ENCODE measurements at places on chromosomes 7 and 10.

DNA sequence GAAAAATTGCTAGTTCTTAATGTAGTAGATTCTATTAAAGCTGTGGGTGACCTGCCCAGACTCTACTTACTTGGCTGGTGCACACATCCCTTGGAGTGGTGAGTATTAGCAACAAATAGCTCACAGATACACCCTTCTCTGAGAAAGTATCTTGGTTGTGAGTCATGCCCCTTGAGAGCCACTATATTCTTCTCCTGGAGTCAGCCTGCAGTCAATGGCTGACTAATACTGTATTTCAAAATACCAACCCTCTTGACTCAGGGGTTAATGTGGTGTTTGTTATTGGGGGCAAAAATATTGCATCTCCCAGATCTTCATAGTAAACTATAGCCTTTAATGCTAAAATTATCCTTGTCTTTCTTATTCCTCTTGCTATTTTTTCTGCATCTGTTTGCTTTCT lies 354.9 kb downstream of the BMPER start:
- DNase-seq, result peak; percentile 61

DNA sequence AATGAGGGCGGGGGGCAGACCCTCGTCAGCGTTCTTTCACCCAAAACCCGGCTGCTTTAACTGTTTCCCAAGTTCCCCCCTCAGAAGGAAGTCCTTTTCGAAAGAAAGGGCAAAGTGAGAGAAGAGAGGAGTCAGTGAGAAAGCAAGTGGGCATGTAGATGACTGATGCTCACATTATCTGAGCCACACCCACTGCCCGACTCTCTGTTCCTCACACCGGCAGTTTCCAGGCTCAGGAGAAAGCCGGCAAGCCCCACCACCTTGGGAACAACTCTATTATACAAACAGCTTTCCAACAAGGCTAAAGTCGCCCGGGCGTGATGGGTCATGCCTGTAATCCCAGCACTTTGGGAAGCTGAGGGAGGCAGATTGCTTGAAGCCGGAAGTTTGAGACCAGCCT lies 23.1 kb downstream of the RCC1L start:
- no peak for DNase-seq

DNA sequence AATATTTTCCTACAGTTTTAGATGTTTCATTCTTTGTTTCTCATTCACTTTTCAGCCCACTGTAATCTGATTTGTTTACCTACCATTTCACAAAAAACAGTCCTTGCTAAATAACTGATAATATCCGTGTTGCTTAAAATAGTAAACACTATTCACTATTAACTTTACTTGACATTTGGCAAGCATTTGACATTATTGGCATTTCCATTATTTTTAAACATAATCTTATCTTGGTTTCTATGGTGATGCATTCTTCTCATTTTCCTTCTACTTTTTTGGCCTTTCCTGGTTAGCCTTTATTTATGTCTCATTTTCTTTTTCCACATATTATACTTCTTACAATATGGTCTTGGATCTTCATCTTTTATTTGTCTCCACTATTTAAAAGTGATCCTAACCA lies 715.3 kb downstream of the DNAJB9 start:
- DNase-seq, result no peak

DNA sequence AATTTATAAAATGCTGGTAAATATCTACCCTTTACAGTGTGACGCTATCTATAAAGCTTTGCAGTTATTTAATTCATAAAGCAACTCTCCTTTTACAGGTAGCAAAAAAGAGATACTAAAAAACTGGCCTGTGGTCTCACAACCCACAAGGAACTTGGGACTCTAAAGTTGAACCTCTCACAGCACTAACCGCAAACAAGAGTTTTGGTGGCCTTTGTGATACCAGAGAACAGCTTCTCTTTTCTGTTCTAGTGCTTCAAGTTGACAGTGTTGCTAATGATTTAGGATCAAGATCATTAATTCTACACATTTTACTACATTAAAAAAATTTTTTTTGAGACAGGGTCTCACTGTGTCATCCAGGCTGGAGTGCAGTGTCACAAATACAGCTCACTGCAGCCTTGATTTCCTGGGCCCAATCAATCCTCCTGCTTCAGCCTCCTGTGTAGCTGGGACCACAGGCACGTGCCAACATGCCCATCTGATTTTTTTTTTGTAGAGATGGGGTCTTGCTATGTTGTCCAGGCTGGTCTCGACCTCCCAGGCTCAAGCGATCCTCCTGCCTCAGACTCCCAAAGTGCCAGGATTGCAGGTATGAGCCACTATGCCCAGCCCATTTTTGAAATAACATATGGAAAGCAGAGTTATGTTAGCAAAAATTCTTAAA lies 56.0 kb upstream of the ST8SIA6 start:
- no peak for DNase-seq

GRCh38 chr7:24573554-24574338 lies 494 bp downstream of the PALS2 start:
- DNase-seq, result no peak

DNA sequence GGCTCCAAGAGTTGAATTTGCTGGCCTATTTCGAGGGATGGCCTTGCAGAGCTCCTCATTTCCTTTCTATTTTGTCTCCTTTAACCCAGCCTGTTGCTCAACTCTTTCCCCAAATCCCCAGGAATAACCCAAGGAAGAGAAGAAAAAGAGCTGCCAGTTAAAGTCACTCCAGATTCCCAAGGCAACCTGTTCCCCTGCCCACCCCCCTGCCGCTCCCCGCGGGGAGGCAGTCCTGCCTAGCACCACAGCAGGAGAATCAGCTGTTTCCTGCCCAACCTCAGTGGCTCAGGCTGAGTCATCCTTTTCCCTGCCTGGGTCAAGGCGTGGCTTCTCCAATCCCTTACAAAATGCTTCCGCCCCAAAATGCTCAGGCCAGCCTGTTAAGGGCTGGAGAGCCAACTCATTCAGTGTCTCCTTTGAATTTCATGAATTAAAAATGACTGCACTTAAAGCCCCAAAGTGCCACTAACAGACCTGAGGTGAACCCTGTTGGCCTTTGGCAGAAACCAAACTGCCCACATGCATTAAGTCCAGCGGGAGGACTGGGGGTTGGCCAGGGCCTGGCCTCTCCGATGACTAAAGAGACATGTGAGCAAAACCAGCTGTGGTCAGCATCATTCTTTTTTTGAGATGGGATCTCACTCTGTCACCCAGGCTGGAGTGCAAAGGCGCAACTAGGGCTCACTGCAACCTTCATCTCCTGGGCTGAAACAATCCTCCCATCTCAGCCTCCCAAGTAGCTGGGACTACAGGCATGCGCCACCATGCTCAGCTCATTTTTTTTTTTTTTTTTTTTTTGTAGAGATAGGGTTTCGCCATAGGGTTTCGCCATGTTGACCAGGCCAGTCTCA lies 83.2 kb upstream of the KIF5B start:
- peak; percentile 89 for DNase-seq

DNA sequence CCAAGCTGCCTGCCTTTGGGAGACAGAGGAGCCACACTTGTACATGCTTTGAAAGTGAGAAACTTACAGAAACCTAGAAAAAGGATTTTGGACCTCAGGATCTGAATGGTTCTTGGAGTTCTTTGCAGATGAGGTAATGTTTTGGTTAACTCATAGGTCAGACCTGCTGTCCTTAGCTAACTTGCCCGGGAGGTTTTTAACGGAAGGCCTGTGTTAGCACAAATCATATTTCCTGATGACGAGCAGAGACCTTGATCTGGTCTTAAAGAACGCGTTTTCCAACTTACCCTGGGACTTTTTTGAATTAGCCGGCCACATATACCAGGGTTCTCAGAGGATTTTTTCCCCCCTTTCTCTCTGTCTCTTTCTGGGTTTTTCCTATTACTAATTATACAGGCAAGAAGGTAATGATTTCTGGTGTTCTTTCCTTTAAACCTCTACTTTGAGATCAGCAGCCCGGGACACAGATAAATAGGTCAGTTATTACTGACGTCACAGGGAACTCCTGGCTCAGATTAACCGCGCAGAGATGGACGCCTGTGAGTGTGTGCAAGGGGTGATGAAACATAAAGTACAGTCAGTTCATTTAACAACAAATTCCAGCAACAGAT lies 101.7 kb upstream of the KLF6 start:
- no peak for DNase-seq

DNA sequence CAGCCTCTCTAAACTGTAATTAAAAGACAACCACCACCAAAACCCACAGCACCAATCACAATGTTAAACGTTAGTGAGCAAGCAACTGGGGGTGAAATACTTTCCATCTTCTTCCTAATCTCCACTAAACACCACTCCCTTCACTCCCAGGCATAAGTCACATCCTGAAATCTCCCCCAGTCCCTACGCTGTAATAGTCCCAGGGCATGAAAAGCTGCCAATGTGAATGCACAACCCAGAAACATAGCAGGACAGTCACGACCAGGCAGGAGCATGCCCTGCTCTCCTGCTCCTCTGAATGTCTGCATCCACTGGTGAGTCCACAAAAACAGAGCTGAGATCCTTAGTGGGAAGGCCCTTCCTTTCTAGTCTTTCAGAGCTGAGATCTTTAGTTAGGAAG lies 288.9 kb downstream of the PARD3 start:
- DNase-seq, result no peak

DNA sequence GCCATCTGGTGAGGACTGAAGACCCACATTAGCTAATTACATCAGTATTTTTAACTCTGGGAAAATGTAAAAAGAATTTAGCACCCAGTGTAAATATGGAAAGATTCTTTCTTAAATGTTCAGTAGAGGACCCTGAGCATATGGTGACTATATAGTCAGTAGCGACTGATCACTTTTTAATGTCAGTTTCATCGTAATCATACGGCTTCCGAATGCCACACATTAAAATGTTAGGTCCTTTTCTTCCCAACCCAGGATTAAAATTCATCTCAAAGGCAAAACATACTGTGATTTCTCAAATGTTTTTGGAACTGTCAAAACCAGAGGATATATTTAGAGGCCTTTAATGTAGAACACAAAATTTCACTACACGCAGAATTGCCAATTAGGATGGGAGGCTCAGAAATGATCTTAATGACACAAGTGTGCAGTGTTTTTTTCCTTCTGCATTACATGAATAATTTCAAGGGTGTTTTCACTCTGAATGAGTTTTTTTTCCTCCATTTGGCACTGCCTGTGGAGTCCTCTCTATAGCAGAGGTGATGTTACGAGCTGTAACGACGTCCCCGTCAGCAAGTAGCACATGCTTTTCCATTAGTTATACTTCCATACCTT lies 382.7 kb downstream of the PAXIP1 start:
- no peak for DNase-seq

GRCh38 chr7:84642611-84643010 lies 448.0 kb upstream of the SEMA3A start:
- DNase-seq, result no peak

DNA sequence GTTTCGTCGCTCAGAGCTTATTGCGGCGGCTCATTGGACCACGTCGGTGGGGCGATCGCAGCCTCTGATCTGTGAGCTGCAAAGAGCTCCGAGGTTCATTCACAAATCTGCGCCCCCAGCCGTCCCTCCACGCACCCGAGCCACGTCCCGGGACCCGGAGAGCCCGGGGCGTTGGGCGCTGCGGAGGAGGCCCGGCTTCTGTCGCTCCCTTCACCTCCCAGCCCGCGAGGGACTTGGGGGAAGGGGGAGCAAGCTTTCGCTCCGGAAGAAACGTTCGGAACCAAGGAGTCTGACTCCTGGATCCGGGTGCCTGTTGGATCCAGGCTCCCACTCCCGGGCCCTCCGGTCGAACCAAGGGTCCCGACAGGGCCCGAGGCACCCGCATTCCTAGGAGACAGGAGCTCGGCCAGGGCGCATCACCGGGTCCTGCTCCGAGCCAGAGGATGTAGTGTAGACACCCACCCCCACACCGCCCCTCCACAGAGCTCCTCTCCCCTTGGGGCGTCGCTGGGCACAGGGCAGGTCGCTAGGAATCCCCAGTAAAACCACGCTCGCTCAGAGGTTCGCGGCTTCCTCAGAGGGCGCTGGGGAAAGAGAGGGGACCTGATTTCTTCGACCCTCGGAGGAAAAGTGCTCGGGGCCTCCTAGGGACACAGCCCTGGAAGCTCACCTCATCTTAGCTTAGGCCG lies 7.9 kb upstream of the EN2 start:
- DNase-seq, result no peak

DNA sequence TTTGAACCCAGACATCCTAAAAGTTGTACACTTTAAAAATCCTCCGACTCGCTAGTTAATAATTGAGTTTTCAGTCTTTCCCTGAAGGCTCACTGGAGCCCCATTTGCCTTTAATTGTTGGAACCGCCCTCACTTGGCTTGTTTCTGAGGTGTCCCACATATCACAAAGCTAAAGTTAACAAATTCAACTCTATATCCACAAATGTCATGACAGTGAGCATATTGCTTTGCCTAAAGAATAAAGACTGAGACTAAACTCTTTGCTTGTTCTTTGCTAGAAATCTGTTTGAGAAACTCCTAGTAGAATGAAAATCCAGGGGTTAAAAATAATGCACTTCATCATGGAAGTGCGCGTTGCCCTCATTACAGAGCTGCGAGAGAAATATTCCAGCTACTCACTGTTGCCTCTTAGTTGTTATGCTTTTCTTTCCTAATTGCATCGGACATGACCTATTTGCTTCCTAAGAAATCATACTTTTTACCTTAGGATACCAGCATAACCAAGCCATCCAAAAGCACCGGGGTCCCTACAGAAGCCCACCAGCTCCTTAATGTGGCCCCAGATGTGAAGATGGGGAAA lies 752 bp downstream of the THSD7A start:
- no peak for DNase-seq

DNA sequence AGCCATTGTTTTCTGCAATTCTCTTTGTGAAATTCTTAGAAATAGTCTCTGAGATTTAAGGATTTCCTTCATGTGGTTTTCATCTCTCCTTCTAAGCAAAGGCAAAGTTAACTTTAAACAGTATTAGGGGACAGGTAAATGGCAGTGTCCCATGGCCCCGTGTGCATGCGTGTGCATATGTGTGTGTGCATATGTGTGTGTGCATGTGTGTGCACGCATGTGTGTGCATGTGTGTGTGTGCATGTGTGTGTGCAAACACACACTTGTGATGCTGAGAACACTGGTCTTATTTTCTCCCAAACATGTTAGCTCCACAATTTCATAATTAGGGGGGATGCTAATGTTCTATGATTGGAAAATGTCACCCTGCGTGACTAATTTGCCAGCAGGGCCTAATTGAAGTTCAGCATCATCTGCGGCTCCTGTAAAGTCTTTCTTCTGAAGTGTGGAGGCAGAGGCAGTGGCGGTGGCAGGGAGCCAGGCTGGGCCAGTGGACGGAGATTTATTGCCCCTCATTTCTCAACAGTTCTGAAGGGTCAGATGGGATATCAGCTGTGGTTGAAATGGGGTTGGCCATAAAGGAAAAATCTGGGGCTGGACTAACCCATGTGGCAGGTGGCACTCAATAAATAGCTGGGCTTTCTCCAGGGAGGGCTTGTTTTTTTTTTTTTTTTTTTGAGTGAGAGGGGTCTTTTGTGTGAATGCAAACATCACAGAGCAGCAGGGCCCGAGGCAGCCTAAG lies 289.3 kb upstream of the PODXL start:
- no peak for DNase-seq

Measured in HCT116 (cell line).